ENCODE measurements at places on chromosomes 4 and X.

- no peak for DNase-seq
These were observed 65.0 kb downstream of the PHEX start for GRCh38 chrX:22097012-22097694.

- no peak for DNase-seq
These were observed 546.5 kb upstream of the SMIM31 start for GRCh38 chr4:164207460-164207859.

- DNase-seq = peak; percentile 36
These were observed at the start of gene SLC25A43 for GRCh38 chrX:119398974-119399771. SLC25A43 (plus strand) TSS chrX:119399336; CDS start chrX:119399404, 68 bp downstream.

DNA sequence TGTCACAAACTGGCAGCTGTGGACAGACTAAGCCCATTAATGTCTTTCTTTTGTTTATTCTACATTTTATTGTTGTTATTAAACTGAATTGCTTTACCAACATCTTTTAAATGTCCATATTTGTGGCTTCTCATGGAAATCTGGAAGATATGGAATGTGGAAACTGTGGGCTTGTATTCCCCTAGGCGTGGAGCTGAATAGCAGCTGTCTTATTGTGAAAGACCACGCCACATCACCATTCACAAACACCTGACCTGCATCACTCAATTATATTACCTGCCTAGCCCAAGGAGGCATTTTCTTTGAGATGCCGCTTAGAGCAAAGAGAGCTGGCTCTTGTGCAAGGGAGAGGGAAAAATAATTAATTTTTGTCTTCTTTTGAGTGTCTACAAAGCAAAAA is 96.9 kb upstream of the GPRIN3 start:
- DNase-seq = no peak

- no peak for DNase-seq
These were observed 48.8 kb downstream of the C4orf33 start for GRCh38 chr4:129144755-129145206.

DNA sequence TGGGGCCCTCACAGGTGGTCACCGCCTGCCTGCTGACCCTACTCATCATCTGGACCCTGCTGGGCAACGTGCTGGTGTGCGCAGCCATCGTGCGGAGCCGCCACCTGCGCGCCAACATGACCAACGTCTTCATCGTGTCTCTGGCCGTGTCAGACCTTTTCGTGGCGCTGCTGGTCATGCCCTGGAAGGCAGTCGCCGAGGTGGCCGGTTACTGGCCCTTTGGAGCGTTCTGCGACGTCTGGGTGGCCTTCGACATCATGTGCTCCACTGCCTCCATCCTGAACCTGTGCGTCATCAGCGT is 652 bp downstream of the DRD5 start:
- DNase-seq = no peak

DNA sequence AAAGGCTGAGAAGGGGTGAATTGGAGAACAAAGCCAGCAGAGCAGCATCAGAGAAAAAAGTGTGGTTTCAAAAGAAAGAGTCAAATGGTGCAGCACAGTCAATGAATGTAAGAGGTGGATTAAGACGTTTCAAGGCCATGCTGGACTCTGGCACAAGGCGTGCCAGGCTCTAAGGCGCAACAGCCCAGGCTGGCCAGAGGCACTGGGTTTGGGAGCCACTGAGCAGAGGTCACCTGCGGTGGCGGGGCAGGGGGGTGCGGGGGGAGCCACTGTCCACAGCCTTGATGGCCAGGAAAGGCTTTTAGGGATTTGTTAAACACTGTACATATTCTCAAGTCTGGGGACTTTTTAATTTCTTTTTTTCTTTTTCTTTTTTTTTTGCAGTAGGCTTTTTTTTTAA is 222.5 kb upstream of the FAT1 start:
- no peak for DNase-seq

DNA sequence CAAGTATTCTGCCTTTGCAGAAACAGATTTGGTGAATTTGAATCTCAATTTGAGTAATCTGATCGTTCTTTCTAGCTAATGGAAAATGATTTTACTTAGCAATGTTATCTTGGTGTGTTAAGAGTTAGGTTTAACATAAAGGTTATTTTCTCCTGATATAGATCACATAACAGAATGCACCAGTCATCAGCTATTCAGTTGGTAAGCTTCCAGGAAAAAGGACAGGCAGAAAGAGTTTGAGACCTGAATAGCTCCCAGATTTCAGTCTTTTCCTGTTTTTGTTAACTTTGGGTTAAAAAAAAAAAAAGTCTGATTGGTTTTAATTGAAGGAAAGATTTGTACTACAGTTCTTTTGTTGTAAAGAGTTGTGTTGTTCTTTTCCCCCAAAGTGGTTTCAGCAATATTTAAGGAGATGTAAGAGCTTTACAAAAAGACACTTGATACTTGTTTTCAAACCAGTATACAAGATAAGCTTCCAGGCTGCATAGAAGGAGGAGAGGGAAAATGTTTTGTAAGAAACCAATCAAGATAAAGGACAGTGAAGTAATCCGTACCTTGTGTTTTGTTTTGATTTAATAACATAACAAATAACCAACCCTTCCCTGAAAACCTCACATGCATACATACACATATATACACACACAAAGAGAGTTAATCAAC is 15.3 kb downstream of the PLP1 start:
- DNase-seq = no peak

- DNase-seq = peak; percentile 79
These were observed 34.3 kb downstream of the NALF2 start for GRCh38 chrX:69538321-69538876.

DNA sequence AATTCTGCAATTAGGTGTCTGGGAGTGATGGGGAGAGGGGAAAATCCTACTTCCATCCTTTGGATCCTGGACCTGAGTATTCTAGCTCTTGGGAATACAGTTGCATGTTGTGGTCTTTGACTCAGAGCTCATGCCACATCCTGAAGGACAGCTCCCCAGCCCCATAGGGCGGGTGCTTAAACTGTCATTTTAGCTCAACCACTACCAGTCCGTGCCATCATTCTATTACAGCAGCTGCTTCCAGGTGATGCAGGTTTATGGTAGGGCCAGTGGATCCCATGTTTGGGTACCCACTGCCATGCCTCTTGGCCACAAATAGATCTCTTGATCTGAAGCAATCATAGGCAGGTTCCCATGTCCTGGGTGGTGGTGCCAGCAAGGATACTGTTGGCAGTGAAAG is 34.7 kb downstream of the CCKAR start:
- no peak for DNase-seq

DNA sequence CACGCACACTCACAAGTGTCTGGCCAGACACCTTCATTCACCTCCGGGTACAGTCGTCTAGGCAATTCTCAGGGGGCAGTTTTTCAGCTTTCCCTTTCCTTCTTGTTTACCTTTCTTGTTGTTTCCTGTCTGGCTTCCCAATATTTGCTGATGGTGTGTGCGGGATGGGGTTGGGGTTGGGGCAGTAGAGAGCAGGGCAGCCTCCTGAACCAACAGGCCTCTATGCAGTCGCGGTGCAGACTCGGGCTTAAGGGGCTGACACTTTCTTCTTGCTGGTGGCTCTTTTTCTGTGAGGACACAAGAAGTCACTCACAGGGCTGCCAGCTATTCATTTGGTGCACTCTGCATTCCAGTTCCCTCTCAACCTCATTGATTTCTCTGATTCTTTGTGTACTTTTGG is 56.4 kb downstream of the NBDY start:
- DNase-seq = no peak

- DNase-seq = no peak
These were observed 53.0 kb downstream of the POF1B start for GRCh38 chrX:85326234-85327059.

DNA sequence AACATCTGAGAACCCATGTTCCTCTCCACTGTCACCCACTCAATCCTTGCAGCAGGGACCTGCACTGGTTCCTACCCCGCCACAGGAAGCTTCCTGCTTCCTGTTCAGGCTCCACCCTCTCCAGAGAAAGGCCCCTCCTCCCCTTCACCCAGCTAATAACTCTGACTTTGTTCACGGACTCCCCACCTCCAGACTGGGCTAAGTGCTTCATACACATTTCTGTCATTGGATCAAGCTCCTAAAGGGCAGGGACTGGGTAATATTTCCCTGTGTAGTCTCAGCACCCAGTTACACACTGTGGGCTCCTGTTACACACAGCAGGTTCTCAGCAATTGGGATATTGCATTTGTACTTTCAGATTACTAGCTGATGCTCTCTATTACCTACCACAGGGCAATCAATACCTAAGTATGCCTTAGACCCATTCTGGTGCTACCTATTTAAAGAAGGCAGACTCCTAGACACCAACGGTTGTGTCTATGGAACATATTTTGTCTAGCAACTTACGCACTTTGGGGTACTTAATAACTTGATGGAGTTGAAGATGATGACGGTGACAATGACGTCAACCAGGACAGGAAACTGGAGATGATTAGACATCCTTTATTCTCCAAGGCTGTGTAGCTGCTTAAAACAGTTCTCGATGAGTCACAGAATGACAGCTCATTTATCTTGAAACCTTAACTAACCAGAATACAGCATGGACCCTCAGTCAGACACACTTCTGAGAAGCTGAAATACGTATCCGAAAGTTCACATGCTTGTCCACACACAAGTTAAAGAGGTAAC is 58.1 kb downstream of the MAML3 start:
- DNase-seq = peak; percentile 91

DNA sequence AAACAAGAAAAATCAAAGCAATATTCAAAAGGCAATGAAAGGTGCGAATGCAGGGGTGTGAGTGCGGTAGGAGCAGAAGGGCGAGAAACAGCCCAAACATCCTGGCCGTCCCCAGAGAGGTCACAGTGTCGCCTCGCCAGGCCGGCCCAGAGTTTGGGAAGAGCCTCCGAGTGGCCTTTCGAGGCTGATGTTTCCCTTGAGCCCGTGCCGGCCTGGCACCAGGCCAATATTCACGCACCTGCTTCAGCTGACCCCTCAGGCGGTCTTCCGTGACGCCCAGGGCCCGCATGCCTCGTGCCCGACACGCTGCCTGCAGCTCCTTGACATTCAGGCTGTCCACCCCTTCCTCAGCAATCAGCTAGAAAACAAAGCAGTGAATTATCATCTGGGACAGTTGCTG is 30.6 kb downstream of the LETM1 start:
- no peak for DNase-seq

GRCh38 chr4:166989886-166990285 is 244.4 kb downstream of the SPOCK3 start:
- DNase-seq = no peak

- no peak for DNase-seq
These were observed 44.6 kb downstream of the GABRB1 start for GRCh38 chr4:47075919-47076318.

- DNase-seq = no peak
These were observed 126.9 kb downstream of the FAM53A start for GRCh38 chr4:1557221-1557597.

DNA sequence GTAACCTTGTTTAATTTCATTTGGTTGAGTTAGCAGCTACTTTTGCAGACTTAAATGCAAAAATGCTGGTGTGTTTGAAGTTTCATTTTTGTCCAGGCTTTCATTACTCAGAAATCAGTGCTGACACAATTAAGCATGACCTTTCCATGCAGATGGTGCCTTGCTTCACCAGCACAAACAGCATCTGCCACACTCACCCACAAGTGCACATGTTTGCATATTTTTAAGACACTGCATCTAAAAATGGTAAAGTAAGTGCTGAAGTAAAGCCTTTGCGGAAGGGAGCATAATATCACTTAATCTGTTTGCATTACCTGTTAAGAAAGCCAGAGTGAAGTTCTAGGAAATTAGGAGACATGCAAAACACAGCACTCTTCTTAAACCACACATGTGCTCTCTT is 7.3 kb upstream of the DAPP1 start:
- DNase-seq = no peak

DNA sequence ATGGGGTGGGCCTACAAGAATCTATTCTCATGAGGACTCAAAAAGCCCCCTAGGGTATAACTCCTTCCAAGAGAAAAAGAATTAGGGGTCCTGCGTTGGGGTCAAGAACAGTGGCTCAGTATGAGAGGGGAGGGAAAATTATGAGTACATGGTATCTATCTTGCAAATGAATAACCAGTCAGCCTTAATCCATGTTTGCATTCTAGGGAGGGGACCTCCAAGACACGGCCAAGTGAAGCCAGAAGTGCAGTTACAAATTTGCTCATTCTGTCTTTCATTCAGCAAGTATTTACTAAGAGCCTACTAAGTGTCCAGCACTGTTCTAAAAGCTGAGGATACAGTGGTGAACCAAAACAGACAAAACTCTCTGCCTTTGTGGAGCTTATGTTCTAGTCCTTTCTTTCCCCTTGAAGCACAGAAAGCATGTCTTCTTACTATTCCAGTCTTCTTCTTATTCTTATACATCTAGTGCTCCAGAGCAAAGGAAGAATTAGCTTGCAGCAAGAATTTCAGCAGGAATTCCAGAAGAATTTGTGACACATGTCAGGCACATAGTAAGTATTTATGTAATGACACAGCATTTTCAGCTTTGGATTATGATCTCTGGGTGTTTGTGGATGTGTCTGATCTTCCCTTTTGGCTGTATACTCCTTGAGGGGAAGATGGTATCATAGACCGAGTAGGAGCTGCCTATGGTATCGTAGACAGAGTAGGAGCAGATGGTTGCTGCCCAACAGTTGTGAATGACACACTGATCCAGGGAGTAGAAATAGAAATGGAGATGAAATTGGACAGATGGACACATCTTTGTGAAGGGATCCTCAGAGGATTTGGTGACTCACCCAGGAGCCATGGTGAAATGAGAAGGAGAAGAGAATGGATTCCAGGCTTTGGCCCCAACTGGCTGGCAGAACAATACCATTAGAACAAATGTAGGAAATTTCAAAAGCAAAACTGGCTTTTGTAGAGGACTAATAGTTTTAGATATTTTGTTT is 75.9 kb downstream of the COQ2 start:
- no peak for DNase-seq

DNA sequence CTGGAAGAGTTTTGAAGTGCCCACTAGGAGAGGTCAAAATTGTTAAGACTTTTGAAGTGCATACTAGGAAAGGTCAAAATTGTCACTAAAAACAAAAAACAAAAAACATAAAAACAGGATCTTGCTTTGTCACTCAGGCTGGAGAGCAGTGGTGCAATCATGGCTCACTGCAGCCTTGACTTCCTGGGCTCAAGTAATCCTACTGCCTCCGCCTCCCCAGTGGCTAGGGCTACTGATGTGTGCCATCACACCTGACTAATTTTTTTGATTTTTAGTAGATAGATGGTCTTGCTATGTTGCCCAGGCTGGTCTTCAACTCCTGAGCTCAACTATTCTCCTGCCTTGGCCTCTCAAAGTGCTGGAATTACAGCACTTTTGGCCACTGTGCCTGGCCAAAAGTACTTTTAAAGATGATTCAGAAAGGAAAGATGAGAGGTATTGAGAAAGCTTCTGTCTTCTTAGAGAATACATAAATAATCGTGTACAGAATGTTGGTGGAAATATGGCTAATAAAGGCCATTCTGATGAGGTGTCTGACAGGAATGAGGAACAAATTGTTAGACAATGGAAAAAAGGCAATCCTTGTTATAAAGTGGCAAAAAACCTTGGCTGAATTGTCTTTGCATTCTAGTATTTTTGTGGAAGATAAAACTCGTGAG is 43.3 kb upstream of the STX18 start:
- DNase-seq = no peak

Measured in activated naive CD4-positive, alpha-beta T cell treated with anti-CD3 and anti-CD28 coated beads for 36 hours (primary cell).